ENCODE measurements at places on chromosomes 1 and 21.

DNA sequence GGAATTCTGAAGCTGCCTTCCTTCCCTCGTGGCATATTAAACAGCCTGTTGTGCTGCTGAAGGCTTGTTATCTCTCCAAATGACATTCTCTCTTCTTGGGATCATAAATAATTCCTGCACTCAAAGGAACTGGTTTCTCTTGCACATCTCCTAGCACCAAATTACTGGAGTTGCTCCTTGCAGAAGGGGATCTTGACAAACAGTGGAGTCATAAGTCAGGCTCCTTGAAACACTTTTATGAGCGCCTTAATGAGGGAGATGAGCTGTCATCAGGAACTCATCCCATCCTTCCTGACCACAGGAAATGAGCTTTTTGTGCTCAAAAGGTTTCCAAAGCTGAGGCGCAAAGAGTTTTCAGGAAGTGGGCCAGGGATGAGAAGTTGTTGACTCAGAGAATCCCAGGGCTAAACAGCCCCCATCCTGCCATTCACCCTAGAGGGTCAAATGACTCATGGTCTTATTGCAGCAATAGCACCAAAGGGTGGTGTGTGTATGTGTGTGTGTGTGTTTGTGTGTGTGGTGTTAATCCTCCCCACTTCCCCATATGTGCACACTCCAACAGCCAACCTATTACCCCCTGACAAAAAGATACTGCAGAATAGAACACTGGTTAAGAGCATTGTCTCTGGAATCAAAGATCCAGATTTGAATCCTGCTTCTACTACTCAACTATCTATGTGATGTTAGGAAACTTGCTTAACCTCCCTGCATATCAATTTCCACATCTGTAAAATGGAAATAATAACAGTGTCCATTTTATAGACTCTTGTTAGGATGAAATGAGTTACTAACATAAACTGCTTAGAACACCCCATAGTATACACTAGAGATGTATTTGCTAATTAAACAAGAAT, 2.8 kb upstream of the PHC2 start:
- DNase-seq: peak; percentile 99

DNA sequence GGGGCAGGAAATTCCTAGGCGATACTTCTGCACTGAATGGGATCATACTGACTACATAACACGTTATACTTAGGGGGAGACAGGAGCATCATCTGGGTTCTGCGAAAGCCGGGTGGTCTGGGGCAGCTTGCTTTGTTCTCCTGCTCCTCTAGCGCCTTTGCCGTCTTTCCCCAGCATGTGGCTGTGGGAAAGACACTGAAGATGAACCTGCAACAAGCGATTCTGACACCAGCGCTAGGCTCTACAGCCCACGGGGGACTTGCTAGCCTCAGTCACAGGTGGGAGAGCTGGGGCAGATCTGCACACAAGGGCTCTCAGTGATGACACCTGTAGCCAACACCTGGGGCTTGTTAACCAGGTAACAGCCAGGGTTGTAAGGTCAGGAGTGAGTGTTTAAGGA, 51.8 kb downstream of the CD46 start:
- no peak for DNase-seq

DNA sequence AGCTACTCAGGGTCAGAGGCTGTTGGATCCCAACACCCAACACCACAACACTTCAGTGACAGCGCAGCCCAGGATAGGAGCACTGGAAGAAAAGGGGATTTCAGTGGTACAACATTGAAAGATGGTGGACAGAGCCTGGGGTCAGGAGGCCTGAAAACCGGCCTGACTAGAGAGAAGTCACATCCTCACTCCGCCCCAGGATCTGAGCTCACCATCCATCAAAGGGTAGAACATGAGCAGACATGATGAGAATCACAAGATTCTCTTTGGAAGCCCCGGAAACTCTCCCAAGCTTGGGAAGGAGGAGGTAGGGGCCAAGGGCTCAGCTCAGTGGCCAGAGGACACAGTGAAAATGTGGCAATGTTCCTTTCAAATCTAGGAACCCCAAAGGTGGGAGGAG, 271.3 kb downstream of the NPHP4 start:
- DNase-seq: no peak

- DNase-seq: no peak
These were observed 41.5 kb downstream of the NCAM2 start for GRCh38 chr21:21039624-21040170.

DNA sequence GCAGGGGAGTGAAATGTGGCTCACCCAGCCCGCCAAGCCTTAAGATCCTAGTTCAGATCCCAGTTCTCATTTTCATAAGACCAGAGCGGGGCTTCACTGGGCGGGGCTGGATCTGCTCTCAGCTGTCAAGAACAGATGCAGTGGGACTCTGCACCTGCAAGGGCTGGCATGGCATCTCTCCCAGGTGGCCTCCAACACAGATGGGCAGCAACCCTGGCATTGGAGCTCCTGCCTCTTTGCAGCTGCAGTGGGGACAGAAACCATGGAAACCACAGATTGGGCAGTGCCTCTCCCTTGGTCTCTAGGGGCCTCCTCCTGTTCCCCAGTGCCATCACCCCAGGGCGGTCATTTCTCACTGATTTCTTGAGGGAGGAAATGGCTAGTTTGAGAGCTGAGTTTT, 267.7 kb downstream of the PRDM2 start:
- DNase-seq: no peak

DNA sequence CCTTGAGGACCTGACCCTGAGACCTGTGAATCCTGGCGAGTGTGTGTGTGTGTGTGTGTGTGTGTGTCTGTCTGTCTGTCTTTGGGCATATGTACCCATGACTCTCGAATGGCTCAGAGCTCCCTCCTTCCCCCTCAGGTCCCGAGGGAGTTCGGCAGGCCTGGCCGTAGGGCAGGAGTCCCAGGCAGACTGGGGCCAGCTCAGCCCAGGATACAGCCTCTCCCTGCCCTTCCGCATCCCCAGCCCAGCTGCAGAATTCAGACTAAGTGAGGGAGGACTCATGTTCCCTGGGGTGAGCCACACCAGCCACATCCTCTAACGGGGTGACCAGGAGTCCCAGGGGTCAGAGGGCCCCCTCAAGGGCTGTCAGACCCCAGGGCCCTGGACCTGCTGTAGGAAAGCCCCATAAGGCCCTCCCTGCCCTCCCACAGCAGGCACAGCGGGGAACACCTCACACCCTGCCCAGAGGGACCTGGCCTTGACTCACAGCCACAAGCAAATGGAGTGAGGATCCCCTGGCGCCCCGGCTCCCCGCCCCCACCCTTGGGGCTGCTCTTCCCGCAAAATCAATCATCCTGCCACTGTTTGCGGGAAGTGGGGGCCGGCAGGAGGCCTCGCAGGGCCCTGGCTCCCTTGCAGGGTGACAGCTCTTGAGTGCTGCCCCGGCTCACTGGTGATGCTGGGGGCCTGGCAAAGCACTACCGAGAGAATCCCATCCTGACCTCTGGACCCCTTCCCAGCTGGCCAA, 101.7 kb upstream of the CASZ1 start:
- DNase-seq: peak; percentile 87

GRCh38 chr1:202156590-202156989, 3.8 kb downstream of the PTPN7 start:
- no peak for DNase-seq

- DNase-seq: no peak
These were observed 168.8 kb downstream of the CYYR1 start for GRCh38 chr21:26404288-26404687.

DNA sequence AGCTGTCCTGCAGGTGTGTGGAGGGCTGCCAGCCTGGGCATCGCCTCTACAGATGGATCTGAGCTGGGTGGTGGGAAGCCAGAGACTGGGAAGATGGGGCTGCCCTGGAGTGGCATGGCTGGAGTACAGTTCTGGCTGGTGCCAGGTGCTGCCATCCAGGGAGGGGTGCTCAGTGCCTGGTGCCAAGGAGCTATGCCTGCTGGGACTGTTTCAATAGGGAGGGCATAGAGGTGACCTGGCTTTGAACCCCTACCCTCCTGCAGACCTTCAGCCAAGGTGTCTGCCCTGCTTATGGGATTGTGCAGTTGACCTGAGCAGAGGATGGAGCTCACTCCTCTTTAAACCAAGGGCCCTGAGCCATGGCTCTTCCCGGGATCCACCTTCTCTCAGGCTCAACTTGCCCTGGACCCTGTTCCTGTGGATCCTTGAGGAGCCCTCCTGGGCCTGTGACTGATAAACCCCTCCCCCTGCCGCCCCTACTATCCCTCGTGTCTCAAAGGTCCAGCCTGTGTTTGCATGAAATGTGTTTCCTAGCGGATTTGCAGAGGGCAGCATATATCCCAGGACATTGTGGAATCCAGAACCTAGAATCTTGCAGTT, 48.7 kb downstream of the PTPRU start:
- DNase-seq: no peak
